ENCODE measurements at places on chromosomes 12 and 14. TPM values are rescaled to one million over a fixed set of nuclear protein-coding genes. Genes with fewer than 3 reads are reported as not detected.

DNA sequence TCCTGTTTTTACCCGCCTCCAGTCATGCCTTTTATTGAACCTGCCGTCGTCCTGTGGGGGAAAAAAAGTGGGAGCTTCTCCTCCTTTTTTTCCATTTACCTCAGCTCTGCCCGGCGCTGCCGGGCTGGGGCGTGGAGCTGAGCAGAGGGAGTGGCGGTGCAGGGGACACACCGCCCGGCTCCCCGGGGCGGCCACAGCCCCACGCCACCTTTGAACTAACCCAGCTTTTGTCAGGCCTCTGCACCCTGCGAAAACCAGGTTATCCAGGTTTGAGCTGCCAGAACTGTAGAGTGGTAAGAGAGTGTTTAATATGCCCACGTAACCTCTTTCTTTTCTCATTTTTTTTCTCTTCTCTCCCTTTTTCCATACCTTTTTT is 161.0 kb upstream of the FKBP4 start:
- H3K36me3 ChIP-seq = no peaks in the 10 kb centered on the region
- no peaks in the 10 kb centered on the region for H3K4me1 ChIP-seq
- DNase-seq = no peak
- H3K27me3 ChIP-seq = peaks cover 15% of the 10 kb centered on the region

- H3K27me3 ChIP-seq = peaks cover 4% of the 10 kb centered on the region
- H3K36me3 ChIP-seq = no peaks in the 10 kb centered on the region
- peaks cover 24% of the 10 kb centered on the region for H3K4me1 ChIP-seq
- peak overlapping the region; percentile 70 for H3K27ac ChIP-seq
- peak overlapping the region; percentile 62 for H3K4me3 ChIP-seq
Measured at GRCh38 chr12:91778938-91779400, 366.7 kb downstream of the BTG1 start.

GRCh38 chr14:69473260-69473659 is 11.3 kb upstream of the PLEKHD1 start:
- H3K27ac ChIP-seq = no peak overlapping the region
- no peaks in the 10 kb centered on the region for H3K36me3 ChIP-seq
- no peak overlapping the region for H3K4me3 ChIP-seq
- no peak for DNase-seq

- DNase-seq = no peak
- H3K4me3 ChIP-seq = no peak overlapping the region
- H3K27ac ChIP-seq = no peak overlapping the region
- peaks cover 18% of the 10 kb centered on the region for H3K36me3 ChIP-seq
- H3K27me3 ChIP-seq = no peaks in the 10 kb centered on the region
Measured at GRCh38 chr12:42409471-42409870, 83.5 kb downstream of the PPHLN1 start.

- no peak overlapping the region for H3K27ac ChIP-seq
- peaks cover 4% of the 10 kb centered on the region for H3K4me1 ChIP-seq
- peaks cover 4% of the 10 kb centered on the region for H3K27me3 ChIP-seq
Measured at GRCh38 chr14:51627313-51627712, 24.4 kb upstream of the FRMD6 start.

DNA sequence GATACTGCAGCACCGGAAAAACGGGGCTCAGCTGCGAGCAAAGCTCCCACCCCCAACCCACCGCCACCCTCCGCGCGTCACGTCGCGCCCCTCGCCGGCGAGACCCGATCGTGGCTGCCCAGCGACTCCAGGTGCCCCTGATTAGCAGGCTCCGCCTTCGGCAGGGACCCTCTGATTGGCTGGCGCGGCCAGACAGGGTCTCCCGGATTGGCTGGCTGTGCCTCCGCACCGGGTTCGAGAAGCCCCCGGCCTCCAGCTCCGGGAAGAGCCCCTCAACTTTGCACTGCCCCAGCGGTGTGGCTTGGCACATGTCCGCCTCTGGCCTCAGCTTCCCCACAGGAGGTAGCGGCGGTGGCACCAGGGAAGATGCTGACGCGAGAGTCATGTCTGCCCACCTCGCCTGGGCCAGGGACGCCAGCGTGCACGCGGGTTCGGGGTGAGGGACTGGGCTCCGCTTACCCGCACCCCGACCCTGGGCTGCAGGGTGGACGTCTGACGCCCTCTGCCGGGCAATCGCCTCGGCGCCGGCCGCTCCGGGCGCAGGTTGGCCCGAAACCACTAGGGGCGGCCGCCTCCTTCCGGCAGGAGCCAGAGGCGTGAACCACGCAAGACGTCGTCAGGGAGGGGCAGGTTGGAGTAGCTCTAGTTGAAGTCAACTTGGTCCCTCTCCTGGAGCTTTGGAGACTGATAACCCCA is 498 bp upstream of the RHOF start:
- peak; percentile 96 for DNase-seq
- peak overlapping the region; percentile 84 for H3K4me3 ChIP-seq
- no peaks in the 10 kb centered on the region for H3K27me3 ChIP-seq
- peaks cover 57% of the 10 kb centered on the region for H3K4me1 ChIP-seq

DNA sequence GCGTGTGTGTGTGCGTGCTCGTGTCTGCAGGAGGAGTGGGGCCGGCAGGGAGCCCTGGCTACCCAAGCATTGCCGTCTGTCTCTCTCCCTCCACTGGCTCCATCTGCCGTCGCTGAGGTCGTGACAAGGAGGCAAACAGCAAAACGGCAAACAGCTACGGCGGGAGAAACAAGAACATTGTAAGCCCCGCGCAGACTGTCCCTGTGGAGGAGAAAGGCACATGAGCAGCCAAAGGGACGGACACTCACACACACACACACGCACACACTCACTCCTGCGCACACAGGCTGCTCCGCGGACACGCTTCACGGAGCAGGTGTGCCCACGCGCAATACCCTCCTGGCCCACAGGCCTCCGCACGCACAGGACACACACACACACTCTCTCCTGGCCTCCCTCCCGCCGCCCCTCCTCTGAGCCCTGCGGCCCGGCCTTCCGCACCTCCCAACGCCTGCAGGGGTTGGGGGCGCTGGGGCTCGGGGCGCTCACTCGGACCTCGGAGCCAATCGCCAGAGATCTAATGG is 905 bp downstream of the CISTR start:
- H3K4me1 ChIP-seq = peaks cover 23% of the 10 kb centered on the region
- H3K36me3 ChIP-seq = no peaks in the 10 kb centered on the region
- peaks cover 10% of the 10 kb centered on the region for H3K27me3 ChIP-seq
- peak overlapping the region; percentile 48 for H3K4me3 ChIP-seq
- no peak overlapping the region for H3K27ac ChIP-seq

GRCh38 chr12:45356822-45357538 is 141.1 kb downstream of the ANO6 start:
- no peak overlapping the region for H3K27ac ChIP-seq
- no peaks in the 10 kb centered on the region for H3K27me3 ChIP-seq
- H3K4me1 ChIP-seq = peaks cover 20% of the 10 kb centered on the region
- H3K36me3 ChIP-seq = peaks cover 49% of the 10 kb centered on the region

DNA sequence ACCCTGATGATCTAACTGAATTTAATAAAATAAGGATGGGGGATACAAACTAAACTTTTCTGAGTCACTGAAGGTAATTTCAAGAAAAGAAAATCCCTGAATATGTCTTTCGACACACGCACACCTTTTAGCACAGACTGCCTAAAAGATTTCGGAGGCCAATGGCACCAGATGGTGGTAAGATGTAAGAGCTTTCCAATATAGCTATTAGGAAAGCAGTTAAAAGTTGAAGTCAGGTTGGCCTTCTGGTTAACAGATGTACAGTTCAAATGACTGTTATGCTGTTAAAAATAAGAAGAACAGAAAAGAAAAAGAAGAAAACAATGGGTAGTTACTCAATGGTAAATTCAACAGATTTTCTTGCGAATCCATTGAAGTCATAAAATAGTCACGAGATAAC is 80.7 kb upstream of the KRR1 start:
- DNase-seq = no peak
- H3K4me1 ChIP-seq = peaks cover 2% of the 10 kb centered on the region

DNA sequence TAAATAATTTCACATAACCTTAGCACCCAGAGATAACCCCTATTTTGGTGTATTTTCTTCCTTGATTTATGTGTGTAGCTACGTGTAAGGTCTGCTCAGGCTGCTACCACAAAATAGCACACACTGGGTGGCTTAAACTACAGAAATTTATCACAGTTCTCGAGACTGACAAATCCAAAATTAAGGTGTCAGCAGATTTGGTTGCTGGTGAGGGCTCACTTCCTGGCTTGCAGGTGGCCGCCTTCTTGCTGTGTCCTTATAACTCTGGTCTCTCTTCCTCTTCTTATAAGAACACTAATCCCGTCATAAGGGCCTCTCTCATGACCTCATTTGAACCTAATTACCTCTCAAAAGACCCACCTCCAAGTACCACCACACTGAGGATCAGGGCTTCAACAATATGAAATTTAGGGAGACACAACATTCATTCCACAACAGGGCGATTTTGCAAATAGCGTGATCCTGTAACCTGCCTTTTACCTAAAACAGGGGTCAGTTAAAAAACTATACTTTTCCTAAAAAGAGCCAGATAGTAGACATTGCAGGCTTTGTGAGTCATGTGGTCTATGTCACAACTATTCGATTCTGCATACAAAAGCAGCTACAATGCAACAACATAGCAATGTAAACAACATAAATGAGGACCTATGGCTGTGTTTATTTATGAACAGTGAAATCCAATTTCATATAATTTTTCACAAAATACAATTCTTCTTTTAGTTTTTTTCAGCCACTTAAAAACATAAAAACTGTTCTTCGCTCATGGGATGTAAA is 371.7 kb downstream of the DPF3 start:
- H3K4me3 ChIP-seq = no peak overlapping the region
- DNase-seq = no peak
- peaks cover 24% of the 10 kb centered on the region for H3K36me3 ChIP-seq
- H3K27me3 ChIP-seq = peaks cover 60% of the 10 kb centered on the region
- peaks cover 54% of the 10 kb centered on the region for H3K4me1 ChIP-seq
- H3K27ac ChIP-seq = no peak overlapping the region

GRCh38 chr12:128236525-128236924 is 30.4 kb upstream of the TMEM132C start:
- H3K4me1 ChIP-seq = no peaks in the 10 kb centered on the region
- H3K27ac ChIP-seq = no peak overlapping the region
- no peak for DNase-seq
- H3K4me3 ChIP-seq = no peak overlapping the region

DNA sequence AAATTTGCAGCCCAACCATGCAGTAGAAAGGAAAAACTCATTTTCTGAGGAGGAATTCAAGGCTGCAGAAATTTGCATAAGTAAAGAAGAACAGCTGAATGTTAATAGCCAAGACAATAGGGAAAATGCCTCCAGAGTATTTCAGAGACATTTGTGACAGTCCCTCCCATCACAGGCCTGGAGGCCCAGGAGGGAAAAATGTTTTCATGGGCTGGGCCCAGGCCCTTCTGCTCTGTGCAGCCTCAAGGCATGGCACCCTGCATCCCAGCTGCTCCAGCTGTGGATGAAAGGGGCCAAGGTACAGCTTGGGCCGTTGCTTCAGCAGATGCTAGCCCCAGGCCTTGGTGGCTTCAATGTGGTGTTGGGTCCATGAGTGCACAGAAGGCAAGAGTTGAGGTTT is 62.3 kb downstream of the ATXN7L3B start:
- H3K36me3 ChIP-seq = no peaks in the 10 kb centered on the region
- no peaks in the 10 kb centered on the region for H3K27me3 ChIP-seq
- H3K4me3 ChIP-seq = no peak overlapping the region
- H3K27ac ChIP-seq = no peak overlapping the region
- no peak for DNase-seq
- peaks cover 2% of the 10 kb centered on the region for H3K4me1 ChIP-seq

DNA sequence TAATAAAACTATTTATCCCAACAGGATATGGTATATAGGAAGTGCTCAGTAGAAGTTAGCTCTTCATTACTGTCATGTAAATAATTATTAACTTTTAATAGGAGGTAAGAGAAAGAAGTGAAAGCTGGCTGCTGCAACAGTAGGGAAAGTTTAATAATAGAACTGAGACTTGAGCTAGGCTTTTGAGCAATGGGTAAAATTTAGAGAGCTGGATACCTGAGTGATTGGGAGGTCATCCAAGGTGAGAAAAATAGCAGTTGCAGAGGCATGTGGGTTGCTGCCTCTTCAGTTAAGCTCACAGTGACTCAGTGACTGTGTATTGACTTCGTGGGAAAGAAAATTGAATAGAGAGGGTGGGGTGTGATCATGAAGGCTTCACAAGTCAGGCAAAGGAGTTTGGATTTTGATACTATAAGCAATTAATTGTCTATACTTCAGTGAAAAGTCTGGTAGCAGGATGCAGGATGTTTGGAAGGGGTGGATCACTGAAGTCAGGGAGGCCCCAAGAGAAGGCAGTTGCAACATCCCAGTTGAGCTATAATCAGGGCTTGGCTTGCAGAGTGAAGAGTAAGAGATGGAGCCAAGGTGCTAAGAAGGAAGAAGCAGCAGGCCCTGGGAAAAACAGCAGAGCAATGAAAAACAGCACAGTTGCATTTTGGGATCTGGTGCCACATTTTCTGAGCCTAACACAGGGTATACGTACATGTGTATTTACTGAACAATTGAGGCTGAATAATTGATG is 172.0 kb upstream of the FRMD6 start:
- no peaks in the 10 kb centered on the region for H3K4me1 ChIP-seq
- no peaks in the 10 kb centered on the region for H3K27me3 ChIP-seq
- H3K4me3 ChIP-seq = no peak overlapping the region
- H3K36me3 ChIP-seq = no peaks in the 10 kb centered on the region

- no peaks in the 10 kb centered on the region for H3K4me1 ChIP-seq
- H3K27ac ChIP-seq = no peak overlapping the region
- H3K27me3 ChIP-seq = no peaks in the 10 kb centered on the region
- no peaks in the 10 kb centered on the region for H3K36me3 ChIP-seq
Measured at GRCh38 chr14:39768589-39768988, 336.4 kb upstream of the FBXO33 start.

- peak overlapping the region; percentile 46 for H3K27ac ChIP-seq
- DNase-seq = no peak
- H3K4me3 ChIP-seq = no peak overlapping the region
- H3K27me3 ChIP-seq = no peaks in the 10 kb centered on the region
- peaks cover 40% of the 10 kb centered on the region for H3K4me1 ChIP-seq
Measured at GRCh38 chr12:110317911-110318310, 36.9 kb downstream of the ATP2A2 start.

DNA sequence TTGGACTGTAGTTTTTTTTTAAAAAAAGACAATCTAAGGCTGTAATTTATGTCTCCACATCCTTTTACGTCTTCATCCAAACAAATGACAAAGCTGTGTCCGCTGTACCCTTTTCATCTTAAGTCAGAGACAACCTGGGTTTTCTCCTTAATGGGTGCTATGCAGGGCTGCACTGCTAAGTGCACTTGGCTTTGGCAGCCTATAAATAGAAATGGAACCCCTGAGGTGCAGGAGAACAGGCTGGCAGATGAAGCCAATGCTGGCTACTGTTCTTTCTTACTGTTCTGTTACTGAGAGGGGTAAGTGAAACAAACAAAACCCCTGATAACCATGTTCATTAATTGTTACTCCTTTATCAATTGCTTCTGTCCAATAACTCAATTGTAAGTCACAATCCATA is 47.1 kb upstream of the KICS2 start:
- no peak overlapping the region for H3K27ac ChIP-seq
- H3K27me3 ChIP-seq = peaks cover 5% of the 10 kb centered on the region
- H3K36me3 ChIP-seq = no peaks in the 10 kb centered on the region
- no peak for DNase-seq
- no peak overlapping the region for H3K4me3 ChIP-seq

Gene LIN7A
- total RNA-seq = 0.48 TPM

Gene RD3L
- total RNA-seq = not detected

Gene PPP1R36
- not detected for total RNA-seq

Gene SLC35F4
- total RNA-seq = not detected

Gene ALDH2
- 0.34 TPM for total RNA-seq

Gene VWF
- total RNA-seq = not detected

Gene MANSC4
- not detected for total RNA-seq

Gene CLEC6A
- not detected for total RNA-seq

Gene GARIN6
- total RNA-seq = not detected

Gene IAPP
- total RNA-seq = not detected

Gene PPFIA2
- total RNA-seq = not detected

Gene NPAS3
- not detected for total RNA-seq

Gene CCDC196
- not detected for total RNA-seq

All from activated T-helper 2 cell treated with anti-CD3 and anti-CD28 coated beads, Interferon-gamma antibody, Interleukin-2, Interleukin-4, amounts not matched to agents 10 μg/mL and 5 μg/mL and 100 μg/mL, durations not matched to agents 14 hours and 24 hours and 36 hours (primary cell).